Right hindlimb (tissue), 1 donor: ENCODE measurements at places on chromosomes 1 and 21.

GRCh38 chr1:206430031-206430983, 40.0 kb upstream of the IKBKE start:
- DNase-seq, result no peak

GRCh38 chr1:157157501-157158190, 19.5 kb upstream of the ETV3 start:
- no peak for DNase-seq

GRCh38 chr1:46172321-46172720, 2.6 kb upstream of the TSPAN1 start:
- DNase-seq, result no peak

GRCh38 chr1:38028105-38028591, 15.6 kb downstream of the UTP11 start:
- DNase-seq, result no peak

DNA sequence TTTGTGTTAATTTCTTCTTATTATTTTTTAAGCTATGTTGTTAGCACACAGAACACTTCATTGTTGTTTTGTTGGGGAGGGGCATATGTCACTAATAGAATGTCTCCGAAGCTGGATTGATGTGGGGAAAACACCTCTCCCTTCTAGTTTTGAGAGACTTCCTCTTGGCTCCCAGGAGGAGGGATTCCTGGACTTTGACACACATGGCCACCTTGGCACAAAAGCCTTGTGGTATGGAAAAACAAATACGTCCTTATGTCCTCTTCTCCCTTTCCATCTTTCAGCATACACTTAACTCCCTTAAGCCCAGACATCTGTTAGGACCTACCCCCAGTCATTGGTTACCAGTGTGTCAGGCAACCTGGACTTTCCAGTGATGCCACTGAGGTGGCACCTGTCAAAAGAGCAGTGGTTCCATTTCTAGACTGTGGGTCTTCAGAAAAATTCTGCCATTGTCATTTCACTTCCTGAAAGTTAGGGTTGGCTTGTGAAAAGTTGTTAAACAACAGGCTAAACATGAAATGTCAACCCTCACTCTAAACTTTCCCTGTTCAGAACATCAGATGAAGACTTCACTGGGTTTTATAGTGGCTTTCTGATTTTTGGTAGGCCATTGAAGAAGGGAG, 12.5 kb upstream of the ABCB10 start:
- DNase-seq, result no peak

- no peak for DNase-seq
Measured at GRCh38 chr1:97078872-97079271, 357.3 kb downstream of the PTBP2 start.

GRCh38 chr1:182841368-182841988, 2.3 kb downstream of the DHX9 start:
- no peak for DNase-seq

GRCh38 chr1:89201106-89201794, 2.5 kb upstream of the GBP4 start:
- DNase-seq, result no peak

DNA sequence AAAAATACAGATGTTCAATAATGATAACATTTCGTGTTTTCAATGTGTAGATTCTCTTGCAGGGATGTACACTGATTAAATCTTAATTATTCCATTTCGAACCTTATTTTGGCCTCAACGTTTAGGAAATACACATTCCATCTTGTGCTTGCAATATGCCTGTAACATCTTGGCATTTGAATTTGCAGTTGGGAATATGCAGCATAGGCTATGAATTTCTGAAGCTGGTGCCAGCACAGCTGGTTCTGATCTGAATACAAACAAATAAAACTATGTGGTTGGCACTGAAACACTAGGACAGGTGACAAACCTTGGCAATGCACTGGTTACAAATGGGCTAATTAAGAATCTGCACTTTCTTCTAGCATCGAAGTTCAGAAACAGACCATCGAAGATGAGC, 108.4 kb downstream of the ERG start:
- no peak for DNase-seq

GRCh38 chr1:3031401-3032221, 10.3 kb downstream of the ACTRT2 start:
- DNase-seq, result peak; percentile 67
